ENCODE measurements at places on chromosomes 5 and 9.
A peak's percentile ranks its signal among the peaks of the same experiment; 100 is the strongest.

GRCh38 chr5:157748760-157749461 lies 5.4 kb downstream of the LSM11 start:
- DNase-seq, result no peak

GRCh38 chr9:130461218-130461630 lies 16.5 kb downstream of the ASS1 start:
- peak; percentile 44 for DNase-seq

DNA sequence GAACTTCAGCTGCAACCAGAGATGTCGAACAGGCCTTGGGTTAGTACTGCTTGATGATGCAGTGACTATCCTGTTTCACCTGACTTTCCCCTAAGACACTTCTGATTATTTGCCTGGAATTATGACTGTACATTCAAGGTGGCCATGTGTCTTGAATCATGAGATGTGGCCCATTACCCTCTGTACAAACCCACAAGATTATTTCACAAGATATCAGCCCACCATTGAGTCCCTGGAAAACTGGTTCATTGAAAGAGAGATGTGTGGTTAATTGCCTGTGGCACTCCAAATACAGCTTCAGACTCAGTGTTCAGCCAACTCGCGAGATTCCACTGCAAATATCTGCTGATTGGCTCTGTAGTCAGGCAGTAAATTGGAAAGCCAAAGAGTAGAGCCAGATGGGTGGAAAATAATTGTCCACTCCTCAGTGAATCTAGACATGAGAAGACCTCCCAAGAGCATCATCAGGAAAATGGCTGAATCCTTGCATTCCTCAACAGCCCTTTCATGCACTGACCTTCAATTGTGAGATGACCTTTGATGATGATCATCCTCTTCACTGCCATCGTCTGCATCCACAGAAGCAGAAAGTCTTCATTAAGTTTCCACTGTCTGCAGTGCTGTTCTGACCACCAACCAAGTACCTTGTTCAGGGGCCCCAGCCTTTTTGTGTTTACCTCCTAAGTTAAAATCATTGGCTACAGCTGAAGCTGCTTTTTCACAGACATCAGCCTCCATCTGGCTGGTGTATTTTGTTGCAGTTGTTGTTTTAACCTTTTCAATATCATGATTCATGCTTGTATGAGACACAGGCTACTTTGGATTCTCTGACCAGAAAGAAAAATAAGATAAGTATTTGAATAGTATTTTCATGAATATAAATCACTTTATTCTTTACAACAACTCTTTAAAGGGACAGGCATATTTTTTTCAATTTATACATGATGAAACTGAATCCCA lies 75.2 kb downstream of the ESM1 start:
- no peak for DNase-seq

GRCh38 chr9:4141296-4141695 lies 158.6 kb downstream of the GLIS3 start:
- no peak for DNase-seq

DNA sequence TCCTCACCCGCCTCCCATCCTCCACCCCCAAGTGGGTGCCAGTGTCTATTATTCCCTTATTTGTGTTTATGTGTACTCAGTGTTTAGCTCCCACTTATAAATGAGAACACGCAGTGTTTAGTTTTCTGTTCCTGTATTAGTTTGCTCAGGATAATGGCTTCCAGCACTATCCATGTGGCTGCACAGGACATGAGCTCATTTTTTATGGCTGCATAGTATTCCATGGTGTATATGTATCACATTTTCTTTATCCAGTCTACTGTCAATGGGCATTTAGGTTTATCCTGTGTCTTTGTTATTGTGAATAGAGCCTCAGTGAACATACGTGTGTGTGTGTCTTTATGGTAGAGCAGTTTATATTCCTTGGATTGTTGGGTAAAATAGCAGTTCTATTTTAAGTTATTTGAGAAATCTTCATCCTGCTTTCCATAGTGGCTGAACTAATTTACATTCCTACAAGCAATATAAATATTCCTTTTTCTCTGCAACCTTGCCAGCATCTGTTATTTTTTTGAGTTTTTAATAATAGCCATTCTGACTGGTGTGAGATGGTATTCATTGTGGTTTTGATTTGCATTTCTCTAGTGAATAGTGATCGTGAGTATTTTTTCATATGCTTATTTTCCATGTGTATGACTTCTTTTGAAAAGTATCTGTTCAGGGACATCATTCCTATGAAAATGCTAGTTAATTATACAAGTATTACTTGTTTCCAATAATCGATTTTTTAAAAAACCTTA lies 164.0 kb upstream of the CCDC152 start:
- DNase-seq, result no peak

- peak; percentile 81 for DNase-seq
Observed at GRCh38 chr5:67166460-67167285, 29.9 kb downstream of the CD180 start.

DNA sequence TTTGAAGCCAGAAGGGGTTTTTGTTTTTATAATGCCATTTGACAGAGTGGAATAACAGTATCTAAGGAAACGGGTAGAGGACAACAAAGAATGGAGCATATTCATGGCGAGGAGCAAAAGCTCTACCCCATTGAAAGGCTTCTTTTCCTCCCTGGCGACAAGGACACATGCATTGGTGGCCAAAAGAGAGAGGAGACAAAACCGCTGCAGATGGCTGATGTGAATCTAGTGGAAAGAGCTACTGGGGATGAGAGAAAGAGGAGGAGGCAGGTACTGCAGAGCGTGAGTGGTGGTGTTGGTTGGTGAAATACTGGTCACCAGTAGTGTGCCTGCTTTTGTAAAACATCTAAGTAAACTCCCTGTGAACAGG lies 491 bp downstream of the APC start:
- DNase-seq, result no peak

- DNase-seq, result no peak
Observed at GRCh38 chr9:123550012-123550411, 194.0 kb downstream of the CRB2 start.

DNA sequence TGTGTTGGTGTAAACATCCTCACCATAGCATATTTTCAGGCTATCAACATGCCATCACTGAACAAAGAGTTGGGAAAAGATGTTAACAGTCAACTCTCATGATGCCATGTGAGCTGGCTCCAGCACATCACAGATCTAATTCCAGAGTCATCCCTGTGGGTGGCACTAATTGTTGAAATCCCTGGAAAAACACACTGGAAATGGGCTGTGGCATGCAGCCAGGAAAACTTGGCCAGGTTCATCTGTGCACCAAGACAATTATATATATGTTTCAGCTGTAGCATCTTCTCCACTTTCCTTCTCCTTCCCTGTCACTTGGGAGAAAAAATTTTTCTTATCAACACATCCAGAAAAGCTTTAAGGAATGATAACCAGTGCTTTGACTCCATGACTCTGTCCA lies 313.7 kb downstream of the TRIM32 start:
- DNase-seq, result no peak

DNA sequence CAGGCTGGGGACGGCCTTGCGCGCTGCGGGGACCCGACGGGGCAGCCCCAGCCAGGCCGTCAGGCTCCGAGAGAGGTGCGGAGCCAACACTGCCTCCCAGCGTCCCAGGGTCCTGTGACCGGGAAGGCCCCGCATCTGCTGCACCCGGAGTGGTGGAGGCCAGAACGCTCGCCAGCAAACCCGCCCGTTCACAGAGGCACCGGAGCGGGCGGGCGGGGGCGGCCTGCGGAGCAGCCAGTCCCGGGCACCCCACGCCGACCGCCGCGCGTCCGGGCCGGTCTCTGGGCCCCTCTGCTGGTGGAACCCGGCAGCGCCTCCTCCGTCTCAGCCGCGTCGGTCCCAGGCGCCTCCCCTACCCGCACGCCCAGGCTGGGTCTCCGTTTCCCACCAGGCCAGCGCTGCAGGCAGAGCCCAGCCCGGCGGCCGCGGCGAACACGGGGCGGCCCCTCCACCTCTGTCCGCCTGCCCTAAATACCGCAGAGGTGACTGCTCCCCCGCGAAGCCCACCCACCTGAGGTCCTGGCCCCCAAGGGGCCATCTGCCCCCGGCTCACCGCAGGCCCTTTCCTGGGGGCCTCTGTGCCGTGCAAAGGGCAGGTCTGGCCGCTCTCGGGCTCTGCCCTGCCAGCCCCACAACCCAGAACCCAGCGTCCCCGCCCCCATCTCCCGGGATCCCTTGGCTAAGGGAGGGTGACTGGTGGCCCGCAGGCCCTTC lies 15.9 kb downstream of the EXD3 start:
- peak; percentile 37 for DNase-seq

DNA sequence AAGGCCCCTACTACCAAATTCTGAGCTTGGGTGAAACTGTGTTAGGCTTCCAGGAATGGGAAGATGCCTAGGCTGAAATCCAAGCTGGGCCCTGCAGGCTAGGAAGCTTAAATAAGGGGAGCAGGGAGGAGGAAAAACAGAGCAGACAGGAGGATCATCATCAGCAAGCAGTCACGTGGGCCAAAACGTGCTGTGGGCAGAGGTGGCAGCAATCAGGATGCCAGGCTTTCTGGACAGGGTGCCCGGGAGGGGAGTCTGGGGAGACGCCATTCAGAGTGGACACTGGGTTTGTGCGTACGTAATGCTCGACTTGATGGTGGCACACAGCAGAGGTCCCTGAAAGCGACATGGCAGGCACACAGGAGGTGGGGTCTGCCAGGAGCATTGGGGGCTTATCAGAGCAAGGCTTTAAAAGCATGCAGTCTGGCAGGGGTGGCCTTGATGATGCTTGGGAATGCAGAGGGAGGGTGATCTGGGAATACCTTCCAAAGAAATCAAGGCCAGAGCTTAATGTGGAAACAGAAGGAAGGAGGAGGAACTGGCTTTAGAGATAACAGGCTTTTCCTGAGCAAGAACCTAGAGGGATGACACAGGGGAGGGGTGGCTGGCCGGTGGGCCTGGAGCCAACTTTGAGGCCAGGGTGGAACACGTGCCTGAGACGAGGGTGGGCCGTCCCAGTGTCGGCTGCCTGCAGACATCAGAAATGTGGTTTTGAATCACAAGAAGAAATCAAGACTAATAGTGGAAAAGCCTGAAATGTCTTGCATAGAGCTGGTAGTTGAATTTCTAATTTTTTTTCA lies 212.5 kb downstream of the GADD45G start:
- no peak for DNase-seq

- DNase-seq, result no peak
Observed at GRCh38 chr9:115291841-115292240, 173.9 kb upstream of the TNC start.

- no peak for DNase-seq
Observed at GRCh38 chr9:3348169-3348568, 177.6 kb downstream of the RFX3 start.

DNA sequence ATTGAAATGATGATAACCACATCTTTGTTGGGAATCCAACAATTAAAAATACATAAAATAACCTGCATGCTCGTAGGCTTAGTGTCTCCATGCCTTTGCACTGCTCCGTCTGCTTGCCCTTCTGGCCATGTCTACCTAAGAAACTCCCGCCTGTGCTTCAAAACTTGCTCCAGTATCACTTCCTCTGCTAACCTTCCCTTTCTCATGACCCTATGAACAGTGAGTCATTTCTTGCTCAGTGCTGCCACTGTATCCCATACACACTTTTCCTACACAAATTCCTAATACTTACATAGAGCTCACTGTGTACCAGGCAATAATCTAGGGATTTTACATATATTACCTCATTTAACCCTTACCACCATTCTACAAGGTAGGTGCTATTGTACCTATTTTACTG lies 33.5 kb downstream of the TMEM245 start:
- no peak for DNase-seq

DNA sequence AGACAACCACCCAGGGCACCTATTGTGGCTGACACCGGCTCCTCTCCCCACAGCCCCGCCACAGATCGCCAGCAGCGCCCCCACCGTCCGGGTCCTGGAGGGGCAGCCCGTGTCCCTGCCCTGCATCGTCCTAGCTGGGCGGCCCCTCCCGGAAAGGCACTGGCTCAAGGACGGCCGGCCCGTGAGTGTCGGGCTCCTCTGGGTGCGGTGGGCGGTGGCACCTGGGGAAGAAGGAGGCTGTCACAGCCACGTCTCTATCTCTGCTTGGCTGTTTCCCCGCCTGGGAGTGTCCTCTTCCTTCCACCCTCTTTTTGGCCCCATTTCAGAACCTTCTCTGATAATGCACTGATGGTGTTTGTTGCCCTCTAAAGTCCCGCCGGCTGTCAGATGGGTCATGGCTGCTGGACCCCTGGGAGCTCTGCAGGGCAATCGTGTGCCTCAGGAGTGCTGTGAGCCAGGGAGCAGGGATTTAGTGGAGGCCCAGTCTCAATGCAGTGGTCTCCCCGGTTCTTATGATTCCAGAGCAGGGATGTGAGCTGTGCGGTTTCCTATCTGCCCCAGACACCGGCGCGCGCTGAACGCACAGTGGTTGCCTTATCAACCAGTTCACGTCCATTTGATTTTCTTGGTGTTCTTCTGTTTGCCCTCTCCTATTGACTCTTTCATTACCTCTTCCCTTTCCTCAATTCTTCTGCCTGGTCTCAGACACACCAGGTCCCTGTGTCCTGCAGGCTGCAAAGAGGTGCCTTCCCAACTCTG lies 55.3 kb downstream of the HMCN2 start:
- no peak for DNase-seq

GRCh38 chr5:9376363-9377117 lies 169.3 kb downstream of the SEMA5A start:
- DNase-seq, result no peak

- no peak for DNase-seq
Observed at GRCh38 chr9:134286471-134287245, 39.6 kb upstream of the RXRA start.

DNA sequence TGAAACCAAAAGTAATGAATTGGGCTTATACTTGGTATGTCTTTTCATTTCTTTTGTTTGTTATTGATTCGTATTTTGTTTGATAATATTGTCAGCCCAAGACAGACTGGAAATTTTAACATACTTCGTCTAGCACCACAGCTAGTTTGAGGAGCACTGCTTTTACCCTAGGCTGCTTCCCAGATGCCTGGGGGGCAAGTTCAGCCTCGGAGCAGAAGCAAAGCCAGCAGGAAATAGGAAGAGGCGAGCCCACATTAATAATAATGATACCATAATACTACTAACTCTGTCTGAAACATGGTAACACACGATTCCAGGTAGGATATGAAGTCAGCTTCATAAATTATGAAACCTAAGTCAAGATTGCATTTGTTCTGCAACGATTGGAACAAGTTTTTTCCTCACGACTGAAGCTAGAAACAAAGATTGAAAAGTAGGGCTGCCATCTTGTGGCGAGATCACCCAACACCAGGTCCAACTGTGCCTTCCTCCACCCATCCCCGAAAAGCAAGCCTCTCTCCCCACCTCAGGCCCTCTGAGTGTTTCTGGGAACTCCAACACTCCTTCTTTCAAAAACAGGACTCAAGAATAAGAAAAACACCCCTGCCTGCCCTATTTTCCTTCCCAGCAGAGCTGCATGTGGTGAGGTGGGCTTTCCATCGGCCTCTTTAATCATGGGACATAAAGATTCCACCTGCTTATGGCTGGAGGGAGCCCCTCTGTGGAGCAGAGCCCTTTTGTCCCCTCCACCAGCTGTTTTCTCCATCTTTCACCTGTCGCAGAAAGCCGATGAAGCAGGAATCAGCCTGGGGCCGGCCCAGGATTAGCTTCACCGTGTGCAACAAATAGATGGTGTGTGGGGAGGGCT lies 236.4 kb downstream of the CAAP1 start:
- DNase-seq, result no peak

Measured in activated effector memory CD4-positive, alpha-beta T cell treated with Interleukin-2 at 50 U/mL for 16 hours (primary cell).